ENCODE measurements at places on chromosomes 16 and 17. TPM values are rescaled to one million over a fixed set of nuclear protein-coding genes. Genes with fewer than 3 reads are reported as not detected.

Gene RIPOR1
- total RNA-seq, result 25.4 TPM

Gene RND2
- 1.8 TPM for total RNA-seq

Gene OR3A2
- not detected for total RNA-seq

Gene KRTAP17-1
- total RNA-seq, result not detected

Gene DHRS7C
- total RNA-seq, result not detected

Gene EPOP
- 10.6 TPM for total RNA-seq

Gene SRL
- total RNA-seq, result not detected

Gene DLX3
- total RNA-seq, result not detected

Gene ZNF750
- not detected for total RNA-seq

Gene HOXB4
- 33.2 TPM for total RNA-seq

Gene TBC1D3I
- 0.22 TPM for total RNA-seq

Gene NMRAL1
- 84.1 TPM for total RNA-seq

Gene NPIPB6
- total RNA-seq, result 1.5 TPM

Gene ANKS3
- 25.7 TPM for total RNA-seq

Gene CDRT15
- total RNA-seq, result not detected

Gene TSC2
- 65.8 TPM for total RNA-seq

Gene MYO15A
- 0.18 TPM for total RNA-seq

Gene HOXB9
- total RNA-seq, result 146 TPM

Gene GABARAP
- total RNA-seq, result 152 TPM

Gene SLC13A2
- total RNA-seq, result 0.13 TPM

Gene CYTH1
- total RNA-seq, result 27.7 TPM

Gene MARVELD3
- total RNA-seq, result not detected

Gene ATP2A3
- total RNA-seq, result 103 TPM

Gene TNP2
- total RNA-seq, result not detected

Gene KRT23
- total RNA-seq, result not detected

Gene GRAPL
- total RNA-seq, result 0.22 TPM

Gene CCL1
- total RNA-seq, result not detected
